ENCODE measurements at places on chromosomes 16 and 17. TPM values are rescaled to one million over a fixed set of nuclear protein-coding genes. Genes with fewer than 3 reads are reported as not detected.

Gene ATP2A3
- 0.06 TPM for total RNA-seq

Gene SLX1B
- 6.6 TPM for total RNA-seq

Gene CCL17
- total RNA-seq, result not detected

Gene CHST6
- 0.16 TPM for total RNA-seq

Gene ZFPM1
- 0.81 TPM for total RNA-seq

Gene PER1
- 17.7 TPM for total RNA-seq

Gene PDILT
- not detected for total RNA-seq

Gene FNDC8
- not detected for total RNA-seq

Gene KRT15
- 0.16 TPM for total RNA-seq
